Left kidney (tissue), 8 donors: ENCODE measurements at places on chromosomes 7 and 10. TPM values are rescaled to one million over a fixed set of nuclear protein-coding genes. Genes with fewer than 3 reads are reported as not detected.

Gene IKZF1
- 1.3 TPM for polyA plus RNA-seq

Gene KIF11
- polyA plus RNA-seq = 48.9 TPM

Gene EBLN1
- polyA plus RNA-seq = not detected

Gene LRRC61
- polyA plus RNA-seq = 20.0 TPM

Gene OR2A12
- 0.05 TPM for polyA plus RNA-seq

Gene EPHA1
- 20.2 TPM for polyA plus RNA-seq

Gene GNG11
- 38.1 TPM for polyA plus RNA-seq

Gene PODXL
- 786 TPM for polyA plus RNA-seq

Gene RBP4
- polyA plus RNA-seq = 1.00 TPM

Gene BBIP1
- polyA plus RNA-seq = 69.0 TPM

Gene BLNK
- polyA plus RNA-seq = 53.6 TPM

Gene IL2RA
- 0.05 TPM for polyA plus RNA-seq

Gene SORBS1
- polyA plus RNA-seq = 41.7 TPM

Gene HOXA7
- 22.7 TPM for polyA plus RNA-seq

Gene DPYSL4
- 16.3 TPM for polyA plus RNA-seq

Gene GALNT17
- polyA plus RNA-seq = 3.1 TPM

Gene ADAM8
- polyA plus RNA-seq = 2.4 TPM
